ENCODE measurements at places on chromosomes 2 and 18. TPM values are rescaled to one million over a fixed set of nuclear protein-coding genes. Genes with fewer than 3 reads are reported as not detected.

DNA sequence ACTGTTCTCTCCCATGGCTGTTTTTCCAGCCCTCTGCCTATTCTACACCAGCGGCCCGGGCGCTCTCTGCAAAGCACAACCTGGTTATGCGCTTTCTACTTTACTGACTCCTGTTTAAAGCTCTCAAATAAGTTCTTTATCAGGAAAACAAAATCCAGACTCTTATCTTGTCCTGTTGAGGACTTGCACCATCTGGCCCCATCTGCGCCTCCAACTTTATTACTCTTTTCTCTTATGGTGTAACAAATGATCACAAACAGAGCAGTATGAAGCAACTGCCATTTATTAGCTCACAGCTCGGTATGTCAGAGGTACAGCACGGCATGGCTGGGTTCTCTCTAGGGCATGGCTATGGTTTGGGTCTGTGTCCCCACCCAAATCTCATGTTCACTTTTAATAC is 236.5 kb upstream of the NT5C1B start:
- no peaks in the 10 kb centered on the region for H3K4me1 ChIP-seq
- no peaks in the 10 kb centered on the region for H3K36me3 ChIP-seq
- no peak overlapping the region for H3K4me3 ChIP-seq
- DNase-seq, result no peak
- no peak overlapping the region for H3K27ac ChIP-seq

DNA sequence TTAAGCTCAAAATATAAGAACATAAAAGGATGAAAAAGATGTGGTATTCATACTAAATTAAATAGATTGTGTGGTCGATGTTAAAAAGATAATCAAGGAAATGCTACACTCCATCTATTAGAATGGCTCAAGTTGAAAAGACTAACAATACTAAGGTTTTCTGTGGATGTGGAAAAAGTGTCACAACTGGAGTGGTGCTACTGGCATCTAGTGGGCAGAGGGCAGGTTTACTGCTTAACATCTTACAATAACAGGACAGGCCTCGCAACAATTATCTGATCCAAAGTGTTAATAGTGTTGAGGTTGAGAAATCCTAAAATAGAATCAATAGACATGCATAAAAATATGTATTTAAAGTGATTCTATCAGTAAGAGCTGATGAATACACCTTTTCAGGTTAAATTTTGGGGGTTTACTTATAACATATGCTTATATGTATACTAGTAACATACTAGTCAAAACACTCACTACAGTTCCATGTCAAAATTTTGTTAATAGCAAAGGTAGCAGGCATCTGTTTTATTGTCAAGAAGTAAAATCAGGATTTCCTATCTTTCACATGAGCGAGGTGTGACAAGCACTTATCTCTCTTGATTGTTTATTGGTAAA is 91.5 kb upstream of the TMEFF2 start:
- no peak overlapping the region for H3K27ac ChIP-seq
- no peaks in the 10 kb centered on the region for H3K4me1 ChIP-seq
- peak; percentile 19 for DNase-seq
- no peaks in the 10 kb centered on the region for H3K27me3 ChIP-seq
- no peaks in the 10 kb centered on the region for H3K36me3 ChIP-seq

Gene CHRNG
- 0.35 TPM for polyA plus RNA-seq

- H3K4me1 ChIP-seq, result no peaks in the 10 kb centered on the region
- H3K4me3 ChIP-seq, result no peak overlapping the region
- H3K36me3 ChIP-seq, result no peaks in the 10 kb centered on the region
- H3K27ac ChIP-seq, result peak overlapping the region; percentile 33
Measured at GRCh38 chr2:235616885-235617284, 123.0 kb downstream of the AGAP1 start.

Gene SPC25
- 10.1 TPM for polyA plus RNA-seq

- no peaks in the 10 kb centered on the region for H3K36me3 ChIP-seq
- no peak for DNase-seq
- H3K4me1 ChIP-seq, result no peaks in the 10 kb centered on the region
- no peaks in the 10 kb centered on the region for H3K27me3 ChIP-seq
- no peak overlapping the region for H3K27ac ChIP-seq
- H3K4me3 ChIP-seq, result no peak overlapping the region
Measured at GRCh38 chr2:120860579-120860922, 124.9 kb downstream of the GLI2 start.

DNA sequence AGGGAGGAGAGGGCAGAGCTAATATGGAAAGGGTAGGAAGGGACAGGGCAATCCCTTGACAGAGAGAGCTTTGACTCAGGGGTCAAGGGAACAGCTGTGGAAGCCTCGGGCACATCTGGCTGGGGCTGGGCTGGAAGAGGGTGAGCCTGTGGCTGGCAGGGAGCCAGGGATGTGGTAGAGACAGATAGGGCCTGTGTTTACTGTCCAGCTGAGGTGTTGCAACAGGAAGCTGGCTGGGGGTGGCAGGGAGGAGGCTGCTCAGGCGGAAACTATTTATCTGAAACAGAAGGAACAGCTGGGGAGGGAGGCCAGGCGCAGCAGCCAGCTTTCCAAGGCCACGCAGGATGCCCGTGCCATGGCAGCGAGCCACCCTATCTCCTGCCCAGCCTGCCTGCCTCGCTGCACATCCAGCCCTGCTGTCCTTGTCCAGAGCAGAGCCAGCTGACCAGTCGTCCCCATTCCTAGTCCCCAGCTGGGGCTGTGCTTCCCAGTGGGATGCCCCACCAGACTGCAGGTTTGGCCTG is 264.7 kb downstream of the CYP26B1 start:
- no peak overlapping the region for H3K27ac ChIP-seq
- no peaks in the 10 kb centered on the region for H3K36me3 ChIP-seq
- peak; percentile 56 for DNase-seq
- H3K4me1 ChIP-seq, result peaks cover 20% of the 10 kb centered on the region

DNA sequence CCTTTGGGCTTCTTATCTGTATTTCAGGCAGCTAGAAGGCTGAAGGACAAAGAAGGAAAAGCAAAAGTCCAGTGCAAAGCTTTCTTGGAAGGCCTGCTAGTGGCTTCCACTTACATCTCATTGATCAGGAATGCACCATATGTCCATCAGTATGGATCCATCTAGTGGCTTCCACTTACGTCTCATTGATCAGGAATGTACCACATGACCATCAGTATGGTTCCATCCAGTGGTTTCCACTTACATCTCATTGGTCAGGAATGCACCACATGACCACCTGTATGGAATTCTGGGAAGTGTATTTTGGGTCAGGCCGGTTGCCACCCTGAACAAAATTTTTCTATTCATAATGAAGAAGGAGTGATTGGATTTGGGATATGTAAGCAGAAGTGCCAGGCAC is 70.6 kb downstream of the LYPD6 start:
- H3K27me3 ChIP-seq, result peaks cover 4% of the 10 kb centered on the region
- H3K27ac ChIP-seq, result no peak overlapping the region
- DNase-seq, result no peak
- H3K36me3 ChIP-seq, result no peaks in the 10 kb centered on the region
- H3K4me1 ChIP-seq, result no peaks in the 10 kb centered on the region

DNA sequence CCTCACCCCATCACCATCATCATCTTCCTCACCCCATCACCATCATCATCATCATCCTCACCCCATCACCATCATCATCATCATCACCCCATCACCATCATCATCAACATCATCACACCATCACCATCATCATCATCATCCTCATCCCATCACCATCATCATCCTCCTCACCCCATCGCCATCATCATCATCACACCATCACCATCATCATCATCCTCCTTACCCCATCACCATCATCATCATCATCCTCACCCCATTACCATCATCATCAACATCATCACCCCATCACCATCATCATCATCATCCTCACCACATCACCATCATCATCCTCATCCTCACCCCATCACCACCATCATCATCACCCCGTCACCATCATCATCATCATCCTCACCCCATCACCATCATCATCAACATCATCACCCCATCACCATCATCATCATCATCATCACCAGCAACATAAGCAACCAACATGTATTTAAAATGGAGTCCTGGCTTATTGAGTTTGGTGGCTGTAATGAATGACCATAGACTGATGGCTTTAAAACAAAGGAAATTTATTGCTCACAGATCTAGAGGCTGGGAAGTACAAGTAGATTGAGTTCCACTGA is 150.0 kb downstream of the DNER start:
- H3K27me3 ChIP-seq, result no peaks in the 10 kb centered on the region
- no peak overlapping the region for H3K27ac ChIP-seq
- no peak overlapping the region for H3K4me3 ChIP-seq
- no peaks in the 10 kb centered on the region for H3K36me3 ChIP-seq
- no peaks in the 10 kb centered on the region for H3K4me1 ChIP-seq

Gene NYAP2
- 0.04 TPM for polyA plus RNA-seq

- no peaks in the 10 kb centered on the region for H3K27me3 ChIP-seq
- no peaks in the 10 kb centered on the region for H3K36me3 ChIP-seq
- H3K4me3 ChIP-seq, result no peak overlapping the region
- no peaks in the 10 kb centered on the region for H3K4me1 ChIP-seq
Measured at GRCh38 chr2:180679693-180680092, 300.7 kb upstream of the UBE2E3 start.

GRCh38 chr2:98311771-98312545 is 34.3 kb upstream of the CNGA3 start:
- no peak overlapping the region for H3K27ac ChIP-seq
- H3K27me3 ChIP-seq, result peaks cover 39% of the 10 kb centered on the region
- no peak overlapping the region for H3K4me3 ChIP-seq
- H3K4me1 ChIP-seq, result peaks cover 5% of the 10 kb centered on the region

- DNase-seq, result no peak
- H3K36me3 ChIP-seq, result peaks cover 48% of the 10 kb centered on the region
- H3K27me3 ChIP-seq, result no peaks in the 10 kb centered on the region
- no peaks in the 10 kb centered on the region for H3K4me1 ChIP-seq
- no peak overlapping the region for H3K4me3 ChIP-seq
Measured at GRCh38 chr2:170006587-170007325, 171.2 kb upstream of the MYO3B start.

- no peaks in the 10 kb centered on the region for H3K36me3 ChIP-seq
- H3K27ac ChIP-seq, result no peak overlapping the region
- H3K4me1 ChIP-seq, result peaks cover 2% of the 10 kb centered on the region
- no peak for DNase-seq
- H3K4me3 ChIP-seq, result no peak overlapping the region
Measured at GRCh38 chr18:13387855-13388548, 169.4 kb downstream of the LDLRAD4 start.

DNA sequence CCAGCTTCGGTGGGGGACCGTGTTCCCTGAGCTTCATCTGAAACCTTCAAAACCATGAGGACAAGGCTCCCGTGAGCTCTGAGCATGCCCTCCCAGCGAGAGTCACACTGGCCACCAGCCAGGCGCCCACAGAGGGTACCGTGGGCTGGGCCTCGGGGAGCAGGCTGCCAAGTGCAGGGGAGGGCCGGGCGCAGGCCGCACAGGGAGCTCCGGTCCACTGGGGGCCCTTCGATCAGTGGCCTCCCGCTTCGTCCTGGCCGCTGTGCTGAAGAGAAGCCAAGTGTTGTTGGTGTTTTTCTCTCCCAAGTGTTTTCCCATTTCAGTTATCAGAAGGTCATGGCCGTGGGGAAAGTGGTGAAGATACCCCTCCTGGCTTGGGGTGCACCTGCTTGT is 144.4 kb downstream of the PTGR3 start:
- no peaks in the 10 kb centered on the region for H3K27me3 ChIP-seq
- peaks cover 32% of the 10 kb centered on the region for H3K36me3 ChIP-seq
- H3K4me3 ChIP-seq, result no peak overlapping the region
- H3K27ac ChIP-seq, result no peak overlapping the region
- DNase-seq, result peak; percentile 68

Gene KYNU
- 0.74 TPM for polyA plus RNA-seq

Gene MERTK
- 15.3 TPM for polyA plus RNA-seq

- no peak overlapping the region for H3K4me3 ChIP-seq
- no peaks in the 10 kb centered on the region for H3K36me3 ChIP-seq
- no peaks in the 10 kb centered on the region for H3K4me1 ChIP-seq
- no peak overlapping the region for H3K27ac ChIP-seq
- DNase-seq, result no peak
Measured at GRCh38 chr2:118279005-118279404, 190.7 kb downstream of the INSIG2 start.

DNA sequence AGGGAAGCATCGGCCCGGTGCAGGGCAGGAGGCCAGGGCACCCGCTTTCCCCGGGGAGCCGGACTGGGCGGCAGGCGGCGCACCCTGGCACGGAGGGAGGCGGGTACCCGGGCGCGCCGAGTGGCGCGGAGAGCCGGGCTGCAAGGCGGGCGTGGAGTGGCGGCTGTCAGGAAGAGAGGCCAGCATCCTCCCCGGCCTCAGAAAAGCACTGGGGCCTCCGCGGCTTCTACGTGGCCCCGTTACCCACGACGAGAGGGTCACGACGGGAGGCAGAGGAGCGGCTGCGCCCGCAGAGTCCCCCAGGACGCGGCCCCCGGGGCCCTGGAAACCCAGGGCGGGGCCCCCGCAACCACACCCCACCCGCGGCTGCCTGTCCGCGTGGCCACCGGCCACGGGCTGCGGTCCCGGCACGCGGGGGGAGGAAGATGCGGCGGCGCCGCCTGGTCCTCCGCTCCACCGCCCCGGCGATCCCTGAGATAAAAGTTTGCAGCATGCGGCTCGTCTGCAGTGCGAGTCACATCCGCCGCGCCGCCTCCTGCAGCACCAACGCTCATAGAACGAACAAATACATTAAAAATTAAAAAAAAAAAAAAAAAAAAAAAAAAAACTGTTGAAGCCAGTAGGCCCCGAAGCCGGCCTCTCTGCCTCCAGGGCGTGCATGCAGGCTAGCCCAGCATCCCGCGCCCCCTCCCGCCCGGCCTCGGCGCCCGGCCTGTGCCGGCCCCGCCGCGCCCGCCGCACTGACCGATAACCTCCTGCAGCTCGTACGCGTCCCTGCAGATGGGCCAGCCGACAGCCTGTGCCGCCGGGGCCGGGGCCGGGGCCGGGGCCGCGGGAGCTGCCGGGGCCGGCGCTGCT is 683 bp downstream of the STK39 start:
- peak; percentile 95 for DNase-seq
- no peaks in the 10 kb centered on the region for H3K36me3 ChIP-seq
- peak overlapping the region; percentile 76 for H3K27ac ChIP-seq
- H3K4me3 ChIP-seq, result peak overlapping the region; percentile 76
- no peaks in the 10 kb centered on the region for H3K27me3 ChIP-seq
- peaks cover 25% of the 10 kb centered on the region for H3K4me1 ChIP-seq

DNA sequence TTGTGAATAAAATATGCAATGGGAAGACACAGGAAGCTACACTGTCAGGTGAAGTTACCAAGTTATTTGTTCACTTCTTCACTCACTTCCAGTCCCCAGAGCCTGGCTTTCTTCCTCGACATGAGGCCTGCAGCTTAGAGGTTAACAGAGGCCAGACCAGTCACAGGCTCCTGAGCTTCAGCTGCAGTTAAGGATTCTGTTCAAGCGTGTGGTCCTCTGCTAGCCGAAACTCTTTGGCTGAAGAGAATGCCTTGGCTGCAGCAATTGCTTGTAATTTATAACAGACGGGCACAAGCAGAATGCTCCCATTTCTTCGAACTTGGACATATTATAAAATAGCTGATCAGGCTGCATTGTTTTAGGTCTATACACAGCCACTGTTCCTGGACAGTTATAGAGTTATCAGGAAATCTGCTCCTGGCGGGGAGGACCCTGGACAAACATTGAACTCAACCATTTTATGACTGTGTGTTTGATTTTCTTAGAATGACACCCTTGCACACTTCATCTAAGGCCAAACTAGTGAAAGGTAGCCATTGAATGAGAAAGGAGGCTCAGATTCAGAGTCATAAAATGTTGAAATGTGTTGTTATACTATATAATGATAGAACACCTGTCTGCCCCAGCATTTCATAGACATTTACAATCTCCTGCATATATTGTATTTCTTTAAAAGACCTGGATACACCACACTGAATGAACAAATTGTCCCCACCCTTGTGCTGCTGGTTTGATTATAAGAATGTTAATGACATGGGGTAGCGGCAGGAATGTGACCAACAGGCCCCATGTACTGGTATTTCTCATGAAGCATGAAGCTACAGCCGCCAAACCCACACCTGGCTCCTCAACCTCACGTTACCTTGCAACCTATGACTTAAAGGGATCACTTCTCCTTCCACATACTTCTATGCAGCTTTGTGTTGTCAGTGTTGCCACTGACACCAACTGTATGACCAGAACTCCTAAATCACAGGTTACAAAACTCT is 153.6 kb downstream of the TDRD15 start:
- H3K27me3 ChIP-seq, result no peaks in the 10 kb centered on the region
- DNase-seq, result no peak
- H3K4me3 ChIP-seq, result no peak overlapping the region
- H3K36me3 ChIP-seq, result no peaks in the 10 kb centered on the region

Data from left lung (tissue), 14 donors.